Stimulated activated CD4-positive, alpha-beta T cell treated with anti-CD3 and anti-CD28 coated beads, Interleukin-1b, Interleukin-23, amount 100 ng/mL, for 1 hour (primary cell): ENCODE measurements at places on chromosomes 4 and X.

- no peak for DNase-seq
Measured at GRCh38 chrX:47854474-47854873, 17.8 kb downstream of the ZNF81 start.

DNA sequence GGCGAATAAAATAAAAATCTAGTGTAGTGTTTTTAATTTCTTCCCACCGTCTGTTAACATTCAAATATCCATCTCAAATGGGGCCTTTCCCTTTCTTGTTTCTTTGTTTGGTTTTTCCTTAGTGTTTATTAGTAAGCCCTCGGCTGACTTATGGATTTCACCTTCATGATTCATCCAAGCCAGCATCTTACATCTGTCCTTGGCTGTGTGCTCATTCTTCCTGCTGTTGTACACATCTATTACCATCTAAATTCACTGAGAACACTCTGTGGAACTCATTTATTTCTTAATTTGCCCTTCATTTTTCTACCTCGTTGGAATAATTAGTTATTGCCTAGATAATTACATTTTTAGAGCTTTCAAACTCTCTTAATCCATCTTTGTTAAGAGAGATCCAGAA is 84.9 kb downstream of the SPCS3 start:
- DNase-seq: no peak

DNA sequence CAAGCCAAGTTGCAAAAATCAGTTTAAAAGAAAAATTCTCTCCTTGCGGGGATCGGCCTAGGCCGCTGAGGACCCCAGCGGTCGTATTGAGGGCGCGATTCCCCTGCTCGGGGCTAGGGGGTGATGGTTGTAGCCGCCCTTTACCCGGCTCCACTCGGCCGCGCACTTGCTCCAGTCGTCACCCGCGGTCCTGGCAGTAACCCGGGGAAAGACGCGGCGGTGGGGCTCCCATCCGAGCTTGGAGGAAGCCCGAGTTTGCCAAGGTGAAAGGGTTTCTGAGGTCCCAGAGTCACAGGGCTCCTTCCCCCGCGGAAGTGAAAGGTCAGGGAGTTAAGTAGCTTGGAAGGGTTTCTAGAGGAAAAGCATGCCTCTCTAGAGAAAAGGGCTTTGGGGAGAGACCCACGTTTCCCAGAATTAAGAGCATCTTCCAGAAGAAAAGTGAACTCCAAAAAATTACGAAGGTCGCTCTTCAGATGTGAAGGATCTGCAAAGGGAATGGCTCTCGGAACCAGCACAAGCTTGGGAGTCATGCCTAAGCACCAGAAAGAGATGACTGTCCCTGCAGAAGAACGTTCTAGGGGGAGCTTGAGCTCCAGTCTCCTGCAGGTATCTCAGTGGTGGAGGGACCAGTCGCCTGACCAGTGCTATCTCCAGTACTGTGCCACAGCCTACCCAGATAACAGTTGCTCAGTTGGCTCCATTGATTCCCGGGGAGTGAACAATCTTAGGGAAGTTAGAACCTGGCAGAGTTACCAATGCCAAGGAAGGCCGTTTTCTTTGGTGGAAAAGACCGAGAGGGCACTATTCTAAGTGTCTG is 875 bp downstream of the LAP3 start:
- DNase-seq: no peak

DNA sequence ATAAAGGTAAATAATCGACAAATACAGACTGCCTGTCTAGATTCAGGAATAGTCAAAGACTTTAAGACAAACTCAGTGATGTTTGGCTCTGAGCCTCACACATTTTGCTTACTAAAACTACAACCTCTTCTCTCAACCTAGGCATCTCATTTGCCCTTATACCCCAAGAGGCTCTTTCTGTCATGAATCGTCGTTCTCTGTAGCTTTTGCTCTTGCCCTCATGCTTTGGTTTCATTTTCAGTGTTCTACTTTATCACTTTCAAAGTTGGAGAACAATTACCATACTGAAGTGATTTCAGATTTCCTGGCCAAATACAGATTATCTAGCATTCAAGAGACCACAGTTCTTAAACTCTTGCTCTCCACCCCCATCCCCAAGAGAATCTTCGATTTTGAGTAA is 114.1 kb upstream of the RAP2C start:
- no peak for DNase-seq

GRCh38 chr4:68592673-68593072 is 16.6 kb upstream of the UGT2B17 start:
- DNase-seq: no peak

DNA sequence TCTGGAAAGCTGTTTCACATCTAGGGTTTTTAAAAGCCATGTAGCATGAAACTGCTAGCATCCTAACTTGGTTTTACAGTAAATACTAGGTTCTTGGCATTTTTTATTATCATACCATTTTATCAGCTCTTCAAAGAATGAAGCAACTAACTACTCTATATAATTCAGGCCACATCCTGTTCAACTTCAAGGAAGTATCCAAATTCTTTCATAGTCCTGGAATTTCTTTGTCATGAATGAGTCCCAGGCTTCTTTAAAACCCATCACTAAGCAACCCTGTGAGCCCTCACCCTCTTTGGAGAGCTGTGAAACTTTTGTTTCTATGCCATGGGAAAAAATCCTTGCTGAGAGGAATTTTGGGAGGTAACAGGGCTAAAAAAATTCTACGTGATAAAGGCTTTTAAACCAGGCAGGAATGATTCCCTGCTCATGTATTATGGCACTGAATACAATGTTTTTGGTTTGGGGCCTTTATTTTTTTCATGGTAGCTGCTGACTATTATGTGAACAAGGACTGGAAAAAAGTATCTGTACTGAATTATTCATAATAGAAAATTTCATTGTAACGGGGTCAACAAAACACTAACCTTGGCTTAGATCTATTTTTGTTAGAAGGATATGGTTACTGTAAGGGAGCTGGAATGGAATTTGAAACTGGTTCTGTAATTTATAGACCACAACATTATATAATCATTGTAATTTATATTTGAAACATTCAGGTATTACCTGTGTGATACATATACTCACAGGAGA is 164.9 kb downstream of the DCTD start:
- no peak for DNase-seq

GRCh38 chrX:47224266-47224895 is 5.9 kb downstream of the CDK16 start:
- DNase-seq: no peak

- DNase-seq: no peak
Measured at GRCh38 chrX:46386511-46386910, 158.7 kb downstream of the ZNF674 start.

- DNase-seq: no peak
Measured at GRCh38 chr4:42615131-42615763, 41.7 kb downstream of the ATP8A1 start.

GRCh38 chrX:63186137-63186536 is 165.0 kb downstream of the SPIN4 start:
- no peak for DNase-seq

DNA sequence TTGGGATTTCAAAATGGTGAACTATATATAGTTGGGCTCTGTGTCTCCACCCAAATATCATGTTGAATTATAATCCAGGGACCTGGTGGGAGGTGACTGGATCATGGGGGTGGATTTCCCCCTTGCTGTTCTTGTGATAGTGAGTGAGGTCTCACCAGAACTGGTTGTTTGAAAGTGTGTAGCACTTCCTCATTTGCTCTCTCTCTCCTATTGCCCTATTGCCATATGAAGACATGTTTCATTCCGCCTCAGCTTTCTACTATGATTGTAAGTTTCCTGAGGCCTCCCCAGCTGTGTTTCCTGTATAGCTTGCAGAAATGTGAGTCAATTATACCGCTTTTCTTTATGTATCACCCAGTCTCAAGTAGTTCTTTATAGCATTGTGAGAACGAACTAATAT is 545.6 kb downstream of the TRAM1L1 start:
- no peak for DNase-seq

GRCh38 chr4:144213371-144213770 is 72.9 kb upstream of the GYPA start:
- no peak for DNase-seq

DNA sequence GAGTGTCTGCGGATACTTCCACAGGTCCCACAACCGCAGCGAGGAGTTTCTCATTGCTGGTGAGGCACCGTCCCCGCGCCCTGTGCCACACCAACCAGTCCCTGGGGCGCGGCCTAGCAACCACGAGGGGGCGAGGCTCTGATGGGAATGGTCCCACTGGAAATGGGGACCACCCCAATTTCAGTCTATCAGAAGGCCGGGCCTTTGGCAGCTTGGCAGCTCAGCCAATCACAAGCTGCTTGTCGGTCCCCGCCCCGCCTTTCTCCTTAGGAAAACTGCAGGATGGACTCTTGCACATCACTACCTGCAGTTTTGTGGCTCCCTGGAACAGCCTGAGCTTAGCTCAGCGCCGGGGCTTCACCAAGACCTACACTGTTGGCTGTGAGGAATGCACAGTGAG is 3.0 kb downstream of the TIMP1 start:
- DNase-seq: no peak

DNA sequence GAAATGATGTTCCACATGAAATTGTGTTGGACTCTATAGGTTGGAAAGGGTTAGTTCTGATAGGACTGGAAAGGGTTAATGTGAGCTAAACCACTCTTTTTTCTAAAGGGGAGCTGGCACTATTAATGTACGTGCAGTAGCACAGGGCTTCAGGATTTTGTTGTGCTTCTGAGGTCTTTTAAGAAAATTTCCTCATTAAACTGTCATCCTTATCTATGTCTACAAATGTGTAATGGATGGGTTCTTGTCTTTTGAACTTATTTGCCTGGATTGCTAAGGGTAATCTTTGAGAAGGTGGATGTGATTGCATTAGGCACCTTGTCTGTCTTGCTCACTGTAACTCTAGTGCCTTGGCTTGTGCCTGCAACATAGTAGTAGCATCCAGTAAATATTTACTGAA is 106.0 kb upstream of the SLC4A4 start:
- no peak for DNase-seq

GRCh38 chr4:64784125-64784524 is 374.9 kb upstream of the TECRL start:
- DNase-seq: no peak

- no peak for DNase-seq
Measured at GRCh38 chr4:79408063-79408462, at the start of gene GK2. Gene GK2 (minus strand): TSS chr4:79408228. CDS start chr4:79408200, 28 bp downstream.

GRCh38 chrX:1239681-1240142 is 27.3 kb upstream of the CRLF2 start:
- DNase-seq: no peak

- no peak for DNase-seq
Measured at GRCh38 chrX:126165721-126166461, at the start of gene DCAF12L2. Gene DCAF12L2 (minus strand): TSS chrX:126166289. CDS start chrX:126165924, 365 bp downstream.

GRCh38 chr4:177699365-177700213 is 257.4 kb upstream of the AGA start:
- DNase-seq: no peak

DNA sequence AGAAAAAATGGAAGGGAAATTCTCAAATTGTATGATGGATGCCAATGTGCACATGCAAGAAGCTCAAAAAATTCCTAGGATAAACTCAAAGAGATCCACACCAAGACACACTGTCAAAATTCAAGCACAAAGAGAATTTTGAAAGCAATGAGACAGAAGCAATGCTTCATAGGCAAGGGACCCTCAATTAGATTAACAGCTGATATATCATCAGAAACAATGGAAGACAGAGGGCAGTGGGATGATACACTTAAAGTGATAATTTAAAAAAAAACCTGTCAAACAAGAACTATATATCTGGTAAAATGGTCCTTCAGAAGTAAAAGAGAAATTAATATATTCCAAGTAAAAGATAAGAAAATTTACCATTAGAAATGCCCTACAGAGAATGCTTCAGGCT is 306.3 kb upstream of the PCDH7 start:
- no peak for DNase-seq

- no peak for DNase-seq
Measured at GRCh38 chr4:165328708-165329107, 1.2 kb downstream of the MSMO1 start.

- DNase-seq: no peak
Measured at GRCh38 chr4:153257151-153257620, 52.9 kb downstream of the TRIM2 start.

DNA sequence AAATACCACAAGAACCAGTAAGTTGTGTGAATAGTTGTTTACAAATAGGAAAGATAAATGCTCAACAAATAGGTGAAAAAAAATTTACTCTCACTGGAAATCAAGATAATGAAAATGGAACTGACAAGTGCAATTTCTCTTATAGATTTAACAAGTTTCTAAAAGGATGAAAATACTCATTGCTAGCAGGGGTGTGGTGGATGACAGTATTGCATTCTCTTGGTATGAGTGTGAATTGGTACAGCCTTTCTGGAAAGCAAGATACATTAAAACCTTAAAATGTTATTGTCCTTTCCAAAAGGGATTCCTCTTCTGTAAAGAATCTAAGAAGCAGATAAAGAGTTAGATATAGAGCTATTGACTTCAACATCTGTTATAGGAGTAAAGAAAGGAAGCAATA is 240.0 kb upstream of the RPS6KA3 start:
- no peak for DNase-seq

GRCh38 chr4:164989471-164989870 is 12.0 kb upstream of the TRIM61 start:
- no peak for DNase-seq

- no peak for DNase-seq
Measured at GRCh38 chr4:106541253-106541652, 172.7 kb upstream of the GIMD1 start.

DNA sequence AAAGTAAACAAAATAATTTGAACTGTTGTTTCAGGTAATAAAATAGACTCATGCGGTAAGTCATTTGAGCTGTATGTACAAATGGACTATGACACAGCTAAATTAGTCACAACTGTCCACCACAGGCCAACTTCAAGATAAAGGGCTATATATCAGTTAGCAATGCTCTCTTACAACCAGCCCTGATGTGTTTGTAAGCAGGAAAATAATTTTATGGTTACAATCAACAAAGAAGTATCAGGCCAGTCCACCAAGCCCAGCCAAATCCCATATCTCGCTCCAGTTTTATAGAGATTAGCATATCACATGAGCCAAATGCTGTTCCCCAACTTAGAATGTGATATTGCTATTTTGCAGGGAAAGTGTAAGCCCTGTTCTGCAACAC is 511 bp upstream of the DUSP21 start:
- DNase-seq: no peak

DNA sequence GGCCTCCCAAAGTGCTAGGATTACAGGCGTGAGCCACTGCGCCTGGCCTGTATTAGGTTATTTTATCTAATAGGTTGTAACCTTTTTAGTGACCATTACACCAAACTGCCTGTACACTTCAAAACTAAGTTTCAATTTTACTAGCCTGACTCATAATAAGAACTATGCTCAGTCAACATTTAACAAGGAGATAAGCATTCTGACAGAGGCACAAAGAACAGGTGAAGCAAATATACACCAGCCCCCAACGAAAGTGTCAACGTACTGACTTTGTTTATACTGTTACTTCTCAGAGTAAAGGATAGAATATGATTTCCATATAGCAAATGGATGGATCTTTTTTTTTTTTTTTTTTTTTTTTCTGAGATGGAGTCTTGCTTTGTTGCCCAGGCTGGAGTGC is 62.8 kb downstream of the SHISA3 start:
- DNase-seq: no peak

DNA sequence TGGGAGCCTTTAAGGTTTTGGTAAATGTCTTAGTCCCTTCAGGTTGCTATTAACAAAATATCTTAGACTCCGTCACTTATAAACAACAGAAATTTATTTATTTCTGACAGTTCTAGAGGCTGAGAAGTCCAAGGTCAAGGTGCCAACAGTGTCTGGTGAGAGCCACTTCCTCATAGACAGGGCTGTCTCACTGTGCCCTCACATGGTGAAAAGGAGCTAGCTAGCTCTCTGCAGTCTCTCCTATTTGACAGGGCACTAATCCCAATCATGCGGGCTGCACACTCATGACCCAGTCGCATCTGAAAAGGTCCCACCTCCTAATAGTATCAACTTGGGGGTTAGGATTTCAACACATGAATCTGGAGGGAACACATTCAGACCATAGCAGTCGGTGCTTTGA is 63.4 kb upstream of the KLF3 start:
- no peak for DNase-seq

GRCh38 chr4:173218411-173219125 is 50.0 kb downstream of the GALNT7 start:
- no peak for DNase-seq
